ENCODE measurements at places on chromosomes 11 and 22. TPM values are rescaled to one million over a fixed set of nuclear protein-coding genes. Genes with fewer than 3 reads are reported as not detected.

Gene CPT1A
- polyA plus RNA-seq, result 5.8 TPM

Gene GAB4
- polyA plus RNA-seq, result not detected

Gene OSM
- polyA plus RNA-seq, result 0.79 TPM

Gene APOL1
- 10.7 TPM for polyA plus RNA-seq

Gene SELENOO
- 2.3 TPM for polyA plus RNA-seq

Gene DCHS1
- 0.06 TPM for polyA plus RNA-seq

Gene RIMBP3B
- polyA plus RNA-seq, result 0.16 TPM

Gene PDE2A
- not detected for polyA plus RNA-seq

Gene COMMD9
- 114 TPM for polyA plus RNA-seq

Gene APOBEC3G
- 90.7 TPM for polyA plus RNA-seq

Gene TESMIN
- 5.1 TPM for polyA plus RNA-seq

Gene APOBEC3H
- polyA plus RNA-seq, result 0.48 TPM

Gene CD3G
- 12.9 TPM for polyA plus RNA-seq

Gene DBX1
- not detected for polyA plus RNA-seq

Gene LYVE1
- polyA plus RNA-seq, result 0.10 TPM

Gene OR5AP2
- not detected for polyA plus RNA-seq
